Activated T-helper 1 cell treated with anti-CD3 and anti-CD28 coated beads, Interleukin-2, amount 50 U/mL, for 16 hours (primary cell): ENCODE measurements at places on chromosomes 12 and 14.

GRCh38 chr12:16392846-16393535 is 45.5 kb downstream of the MGST1 start:
- no peak for DNase-seq

DNA sequence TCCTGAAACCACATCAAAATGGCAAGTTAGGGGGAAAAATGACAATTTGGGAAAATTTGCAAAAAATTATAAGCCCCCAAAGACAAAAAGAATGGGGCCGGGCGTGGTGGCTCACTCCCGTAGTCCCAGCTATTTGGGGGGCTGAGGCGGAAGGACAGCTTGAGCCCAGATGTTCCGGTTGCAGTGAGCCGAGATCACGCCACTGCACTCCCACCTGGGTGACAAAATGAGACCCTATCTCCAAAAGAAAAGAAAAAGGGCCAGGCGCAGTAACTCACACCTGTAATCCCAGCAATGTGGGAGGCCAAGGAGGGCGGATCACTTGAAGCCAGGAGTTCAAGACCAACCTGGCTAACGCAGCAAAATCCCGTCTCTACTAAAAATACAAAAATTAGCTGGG is 2.0 kb upstream of the VAMP1 start:
- no peak for DNase-seq

- DNase-seq: no peak
Measured at GRCh38 chr12:111367661-111368221, 1.2 kb downstream of the PHETA1 start.

GRCh38 chr14:80973931-80974641 is 18.7 kb downstream of the TSHR start:
- no peak for DNase-seq

DNA sequence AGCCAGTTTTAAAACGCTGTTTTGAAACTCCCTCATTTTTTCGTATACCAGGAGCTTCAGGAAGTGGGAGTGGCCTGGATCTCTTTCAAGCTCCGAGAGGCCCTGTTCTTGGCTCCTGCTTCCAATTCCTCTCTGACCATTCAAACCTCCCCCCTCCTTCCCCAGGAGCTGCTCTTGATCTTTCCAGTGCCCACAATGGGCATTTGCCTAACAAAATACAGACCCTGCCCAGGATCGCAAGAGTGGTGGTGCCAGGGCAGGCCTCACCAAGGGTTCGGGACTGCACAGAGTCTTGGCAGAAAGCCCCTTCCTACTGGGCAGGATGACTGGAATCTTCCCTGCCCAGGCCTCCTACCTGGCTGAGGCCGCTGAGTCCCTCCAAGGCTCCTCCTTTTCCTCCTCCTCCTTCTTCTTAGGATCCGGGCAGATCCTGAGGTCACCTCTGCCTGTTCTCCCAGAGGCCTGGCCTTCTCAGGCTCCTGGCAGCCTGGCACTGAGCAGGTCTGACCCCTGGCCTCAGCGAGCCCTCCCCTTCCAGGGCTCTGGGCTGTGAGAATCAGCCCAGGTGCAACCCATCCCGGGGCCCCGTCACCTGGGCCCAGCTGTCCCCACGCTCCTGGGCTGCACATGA is 46.9 kb upstream of the NOS1 start:
- no peak for DNase-seq

GRCh38 chr12:120654656-120655055 is 14.2 kb downstream of the CABP1 start:
- DNase-seq: no peak

DNA sequence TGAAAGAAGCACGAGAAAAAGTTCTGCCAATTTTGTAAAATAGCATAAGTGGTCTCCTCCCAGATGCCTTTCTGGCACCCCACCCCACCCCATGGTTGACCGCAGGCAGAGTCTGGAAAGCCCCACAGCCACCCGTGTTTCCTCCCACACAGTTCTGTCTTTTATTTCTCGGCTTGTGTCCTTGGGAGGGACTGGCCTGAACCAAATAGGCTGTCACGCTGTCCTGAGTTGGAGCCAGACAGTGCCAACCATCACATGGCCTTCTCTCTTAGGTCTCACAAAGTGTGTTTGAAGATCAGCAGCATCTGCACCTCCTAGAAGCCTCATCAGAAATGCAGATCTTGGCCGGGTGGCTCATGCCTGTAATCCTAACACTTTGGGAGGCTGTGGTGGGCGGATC is 10.2 kb upstream of the LTA4H start:
- DNase-seq: no peak

DNA sequence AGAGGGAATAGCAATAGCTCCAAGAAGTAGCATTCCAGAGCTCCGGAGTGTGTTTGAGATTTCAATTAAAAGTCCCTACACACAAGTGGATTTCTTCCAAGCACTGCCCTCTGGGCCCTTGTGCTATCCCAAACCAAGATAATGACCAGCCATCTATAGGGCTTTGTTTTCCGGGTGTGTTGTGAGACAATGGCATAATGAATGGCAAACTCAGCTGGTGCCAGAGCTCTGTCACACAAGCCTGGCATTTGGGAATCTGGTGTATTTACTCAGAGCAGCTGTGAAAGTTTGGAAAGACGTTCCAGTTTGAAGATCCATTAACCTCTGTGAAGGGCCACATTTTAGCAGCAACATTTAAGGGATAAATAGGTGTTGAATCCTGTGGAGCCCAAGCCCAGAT is 61.2 kb upstream of the TMTC2 start:
- no peak for DNase-seq
